ENCODE measurements at places on chromosomes 6 and 20. TPM values are rescaled to one million over a fixed set of nuclear protein-coding genes. Genes with fewer than 3 reads are reported as not detected.

- no peaks in the 10 kb centered on the region for H3K4me1 ChIP-seq
- no peak for DNase-seq
- no peaks in the 10 kb centered on the region for H3K27me3 ChIP-seq
- H3K36me3 ChIP-seq, result no peaks in the 10 kb centered on the region
- H3K27ac ChIP-seq, result no peak overlapping the region
- H3K4me3 ChIP-seq, result no peak overlapping the region
Observed at GRCh38 chr6:106782536-106783285, 153.3 kb downstream of the QRSL1 start.

- no peaks in the 10 kb centered on the region for H3K36me3 ChIP-seq
- DNase-seq, result no peak
- no peaks in the 10 kb centered on the region for H3K4me1 ChIP-seq
- no peaks in the 10 kb centered on the region for H3K27me3 ChIP-seq
- no peak overlapping the region for H3K4me3 ChIP-seq
Observed at GRCh38 chr20:15030826-15031225, 693.4 kb upstream of the FLRT3 start.

DNA sequence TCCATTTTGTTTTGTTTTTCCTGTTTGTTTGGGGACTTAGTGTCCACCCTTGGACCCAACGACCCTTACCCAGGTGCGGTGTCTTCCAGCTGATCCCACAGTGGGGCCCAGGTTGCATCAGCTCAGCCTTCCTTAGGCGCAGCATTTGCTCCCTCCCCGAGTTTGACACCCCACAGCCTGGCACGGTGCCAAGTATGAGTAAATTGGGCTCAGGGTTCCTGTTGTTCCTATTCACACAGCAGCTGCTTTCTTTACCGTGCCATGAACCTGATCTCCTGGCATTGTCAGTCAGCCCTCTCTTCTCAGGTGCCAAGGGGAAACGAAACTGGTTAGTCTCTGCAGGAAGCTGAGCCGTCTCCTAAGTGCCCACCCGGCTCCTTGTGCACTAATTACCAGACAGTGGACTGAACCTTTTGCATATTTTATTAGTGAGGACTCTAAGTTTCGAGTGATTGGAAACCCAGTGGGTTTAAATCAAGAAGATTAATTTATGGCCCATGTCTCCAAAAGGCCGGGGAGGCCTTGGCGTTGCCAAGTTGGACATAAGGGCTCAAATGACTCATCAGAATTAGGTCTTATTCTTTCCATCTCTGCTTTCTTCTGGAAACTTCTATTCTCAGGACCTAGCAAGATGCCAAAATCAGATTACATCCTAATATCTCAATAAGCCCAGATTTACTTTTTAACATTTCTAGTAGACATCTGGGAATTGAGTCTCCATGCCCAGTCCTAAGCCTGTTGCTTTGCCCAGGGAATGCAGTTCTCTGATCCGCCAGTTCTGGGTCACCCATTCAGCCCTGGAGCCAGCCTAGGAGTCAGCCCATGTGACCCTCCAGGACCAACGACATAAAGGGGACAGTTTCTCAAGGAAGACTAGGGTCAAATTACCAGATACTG lies 68.8 kb downstream of the TSHZ2 start:
- no peaks in the 10 kb centered on the region for H3K27me3 ChIP-seq
- H3K36me3 ChIP-seq, result no peaks in the 10 kb centered on the region
- no peak overlapping the region for H3K27ac ChIP-seq

Gene APCDD1L
- not detected for total RNA-seq

DNA sequence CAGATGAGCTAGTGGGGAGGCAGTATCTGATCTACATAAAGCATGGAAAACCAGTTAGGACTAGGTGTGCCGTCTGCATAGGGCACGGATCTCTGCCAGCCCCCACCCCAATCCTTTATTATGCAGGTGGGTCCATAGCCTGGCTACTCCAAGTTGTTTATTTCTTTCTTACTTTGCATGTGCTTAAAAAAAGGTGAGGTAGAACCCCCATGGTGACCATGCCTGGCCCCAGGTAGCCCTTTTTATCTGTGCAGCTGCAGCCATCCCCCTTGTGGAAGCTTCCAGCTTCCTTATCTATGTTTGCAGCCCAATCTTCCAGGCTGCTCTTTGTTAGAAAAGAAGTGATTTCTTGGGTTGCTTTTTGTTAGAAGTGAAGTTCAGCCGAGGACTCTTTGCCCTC lies 9.0 kb upstream of the TREM2 start:
- no peak for DNase-seq
- no peak overlapping the region for H3K27ac ChIP-seq
- no peak overlapping the region for H3K4me3 ChIP-seq
- no peaks in the 10 kb centered on the region for H3K4me1 ChIP-seq

DNA sequence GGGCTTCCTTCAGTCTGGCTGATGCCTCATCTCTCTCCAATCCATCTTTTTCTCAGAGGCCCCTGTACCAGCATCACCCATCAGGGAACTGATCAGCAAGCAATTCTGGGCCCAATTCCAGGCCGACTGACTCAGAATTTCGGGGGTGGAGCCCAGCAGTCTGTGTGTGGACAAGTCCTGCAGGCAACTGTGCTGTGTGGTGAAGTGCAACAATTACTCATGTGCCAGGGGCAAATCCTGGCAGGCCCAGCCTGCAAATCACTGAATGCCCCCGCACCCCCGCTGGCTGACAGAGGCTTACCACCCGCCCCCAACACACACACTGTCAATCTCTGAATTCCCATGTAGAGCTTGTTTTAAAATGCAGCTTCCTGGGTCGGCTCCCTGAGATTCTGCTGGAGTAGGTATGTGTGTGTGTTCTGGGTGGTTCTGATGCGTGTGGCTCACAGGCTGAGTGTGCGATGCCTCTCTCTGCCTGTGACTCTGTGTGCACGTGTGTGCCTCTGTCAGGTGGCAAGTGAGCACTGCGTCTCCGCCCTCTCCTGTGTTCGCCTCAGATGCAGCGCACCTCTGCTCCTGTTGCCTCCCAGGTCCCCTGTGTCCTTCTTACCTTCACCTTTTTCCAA lies 45.4 kb downstream of the SSR1 start:
- no peaks in the 10 kb centered on the region for H3K27me3 ChIP-seq
- no peak for DNase-seq
- H3K4me1 ChIP-seq, result peaks cover 4% of the 10 kb centered on the region
- H3K36me3 ChIP-seq, result no peaks in the 10 kb centered on the region
- H3K4me3 ChIP-seq, result no peak overlapping the region

DNA sequence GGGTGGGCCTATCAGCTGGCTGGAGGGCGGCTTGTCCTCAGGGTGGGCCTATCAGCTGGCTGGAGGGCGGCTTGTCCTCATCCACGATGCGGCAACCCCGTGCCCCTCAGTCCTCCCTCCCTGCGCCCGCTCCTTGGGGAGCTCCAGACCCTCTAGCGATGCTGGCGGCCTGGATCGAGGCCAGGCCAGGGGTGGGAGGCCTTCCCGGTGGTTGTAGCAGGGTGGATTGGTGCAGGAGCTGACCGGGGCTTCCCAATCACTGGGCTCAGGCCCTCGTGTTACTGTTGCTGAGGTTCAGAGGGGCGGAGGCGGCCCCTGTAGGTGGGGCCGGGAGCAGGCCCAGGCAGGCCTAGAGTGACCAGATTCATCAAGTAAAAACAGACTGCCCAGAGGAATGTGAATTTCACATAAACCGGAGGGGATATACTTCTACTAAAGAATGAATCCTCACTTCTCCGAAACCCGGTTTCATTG lies 8.8 kb downstream of the SLC17A9 start:
- H3K27me3 ChIP-seq, result no peaks in the 10 kb centered on the region
- H3K4me1 ChIP-seq, result peaks cover 20% of the 10 kb centered on the region
- no peak for DNase-seq
- peaks cover 16% of the 10 kb centered on the region for H3K36me3 ChIP-seq
- H3K27ac ChIP-seq, result no peak overlapping the region

Gene KLHDC3
- total RNA-seq, result 53.7 TPM

DNA sequence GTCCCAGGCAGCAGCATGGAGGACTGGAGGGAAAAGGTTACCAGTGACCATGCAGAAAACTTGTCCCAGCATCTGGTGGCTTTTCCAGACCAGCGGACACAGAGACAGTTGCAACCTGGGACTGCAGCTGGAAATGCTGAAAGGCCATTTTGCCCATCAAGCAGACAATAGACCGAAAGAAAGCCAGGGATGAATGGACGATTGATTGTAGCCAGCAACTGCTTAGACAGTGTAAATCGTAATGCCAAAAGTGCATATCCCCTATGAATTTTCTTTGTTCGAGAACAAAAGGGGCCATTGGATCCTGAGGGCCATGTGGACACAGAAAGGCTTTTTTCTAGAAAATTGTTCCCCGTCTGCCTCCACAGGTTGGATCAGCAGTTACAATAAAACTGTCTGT lies 115.7 kb downstream of the MBOAT1 start:
- DNase-seq, result no peak
- no peaks in the 10 kb centered on the region for H3K4me1 ChIP-seq
- peaks cover 6% of the 10 kb centered on the region for H3K36me3 ChIP-seq
- H3K27ac ChIP-seq, result no peak overlapping the region
- no peaks in the 10 kb centered on the region for H3K27me3 ChIP-seq

- no peak for DNase-seq
- H3K36me3 ChIP-seq, result no peaks in the 10 kb centered on the region
- H3K4me3 ChIP-seq, result no peak overlapping the region
- no peak overlapping the region for H3K27ac ChIP-seq
Observed at GRCh38 chr6:56062836-56063235, 184.5 kb downstream of the COL21A1 start.

DNA sequence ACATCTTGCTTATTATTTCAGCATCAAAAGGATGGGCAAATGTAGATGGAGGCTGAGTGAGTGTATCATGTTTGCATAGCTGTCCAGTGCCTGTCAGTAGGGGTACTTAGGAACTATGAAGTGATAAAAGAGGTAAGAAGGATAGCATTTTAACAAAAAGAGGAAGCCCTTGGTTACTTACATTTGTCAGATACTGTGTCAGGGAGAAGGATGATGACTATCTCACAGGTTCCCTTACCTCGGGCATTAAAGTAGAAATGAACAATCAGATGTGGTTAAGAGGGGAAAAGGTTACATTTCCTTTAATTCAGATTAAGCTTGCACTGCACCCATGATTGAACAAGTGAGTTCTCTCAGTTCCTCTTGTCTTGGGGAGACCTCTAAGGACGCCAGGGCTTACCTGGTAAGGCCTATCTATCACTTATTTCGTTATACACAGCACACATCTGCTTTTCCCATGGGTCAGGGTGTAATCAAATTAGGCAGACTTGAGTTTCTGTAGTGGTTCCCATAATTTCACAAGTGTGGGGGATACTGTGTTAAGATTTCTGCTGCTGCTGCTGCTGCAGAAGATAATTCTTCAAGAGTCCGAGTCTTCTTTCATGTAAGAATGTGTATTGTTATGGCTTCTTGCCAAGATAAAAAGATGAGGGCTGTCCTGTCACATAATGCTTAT lies 4.5 kb downstream of the FOXO3 start:
- no peaks in the 10 kb centered on the region for H3K27me3 ChIP-seq
- H3K36me3 ChIP-seq, result peaks cover 16% of the 10 kb centered on the region
- peaks cover 38% of the 10 kb centered on the region for H3K4me1 ChIP-seq

Gene SLC32A1
- total RNA-seq, result not detected

DNA sequence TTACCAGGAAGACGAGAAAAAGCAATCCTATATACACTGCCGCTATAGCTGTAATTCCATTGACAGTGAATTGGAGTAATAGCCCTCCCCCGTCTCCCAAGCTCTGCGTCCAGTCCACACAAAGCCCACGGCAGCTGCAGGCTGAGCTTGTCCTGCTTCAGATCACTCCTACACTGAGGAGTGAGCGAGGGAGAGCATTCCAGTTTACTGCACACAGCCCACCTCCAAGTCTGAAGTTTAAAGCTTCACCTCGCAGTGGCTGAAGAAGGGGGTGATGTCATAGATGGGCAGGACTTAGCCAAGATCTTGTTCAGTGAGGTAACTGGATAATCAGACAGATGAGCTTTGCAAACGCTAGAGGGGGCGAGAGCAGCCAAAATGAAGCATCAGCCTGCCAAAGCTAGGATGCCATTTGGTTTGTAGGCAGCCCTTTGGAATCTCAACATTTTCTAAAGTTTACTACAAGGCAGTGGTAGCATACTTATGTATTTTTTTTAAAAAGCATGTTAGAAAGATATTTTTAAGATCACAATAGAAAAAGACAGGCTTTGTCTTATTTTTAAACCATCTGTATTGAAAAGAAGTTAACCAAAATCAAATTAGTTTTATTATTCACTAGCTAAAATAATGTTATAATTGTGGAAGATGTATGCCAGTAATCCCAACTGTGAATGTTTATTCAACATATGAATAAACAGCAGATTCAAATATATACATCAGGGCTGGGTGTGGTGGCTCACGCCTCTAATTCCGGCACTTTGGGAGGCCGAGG lies at the start of gene FLRT3:
TSS of gene FLRT3 (minus strand) at position 213 of the 772 bp plus-strand sequence. CDS start 10,106 bp downstream, outside the sequence.
- no peak within 1 kb of the TSS for H3K4me3 ChIP-seq
- H3K27ac ChIP-seq, result no peak within 1 kb of the TSS
- no peaks in the 10 kb centered on the region for H3K4me1 ChIP-seq
- H3K27me3 ChIP-seq, result no peaks in the 10 kb centered on the region

Gene TCF15
- total RNA-seq, result 0.32 TPM

DNA sequence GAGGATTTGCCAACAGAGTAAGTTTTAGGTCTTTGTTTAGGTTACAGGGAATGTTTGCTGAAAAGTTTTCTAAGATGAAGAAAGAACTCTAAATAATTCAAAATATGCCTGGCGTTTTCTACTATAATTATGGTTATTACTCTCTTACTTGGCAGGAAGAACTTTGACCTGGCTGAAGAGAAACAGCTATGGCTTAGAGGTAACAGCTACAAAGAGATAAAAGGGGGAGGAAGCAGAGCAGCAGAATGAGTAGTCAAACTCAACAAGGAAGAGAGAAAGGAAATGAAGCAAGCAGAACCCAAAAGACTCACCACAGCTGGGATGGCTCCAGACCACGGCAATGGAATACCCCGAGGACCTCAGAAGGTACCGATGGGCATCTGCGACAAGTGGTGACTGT lies 95.6 kb downstream of the KIF16B start:
- no peak overlapping the region for H3K27ac ChIP-seq
- no peaks in the 10 kb centered on the region for H3K27me3 ChIP-seq
- no peaks in the 10 kb centered on the region for H3K4me1 ChIP-seq
- no peaks in the 10 kb centered on the region for H3K36me3 ChIP-seq
- H3K4me3 ChIP-seq, result no peak overlapping the region
- no peak for DNase-seq

DNA sequence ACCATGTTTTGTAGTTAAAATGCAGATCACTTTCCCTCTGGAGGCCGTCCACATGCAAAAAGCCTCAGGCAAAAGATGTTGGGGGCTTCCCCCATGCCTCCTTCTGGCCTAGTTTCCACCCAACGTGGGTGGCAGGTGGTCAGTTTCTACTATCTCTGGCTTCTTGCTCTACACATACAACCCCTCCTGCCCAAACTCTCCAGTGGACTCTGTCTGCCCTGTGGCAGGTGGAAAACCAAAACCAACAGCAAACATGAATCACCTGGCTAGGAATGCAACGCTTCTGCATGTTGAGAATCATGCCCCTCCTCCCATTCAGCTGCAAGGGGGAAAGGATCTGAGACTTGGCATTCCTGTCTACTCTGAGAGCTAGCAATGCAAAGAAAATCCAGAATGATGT lies 94.8 kb downstream of the MBOAT1 start:
- H3K27me3 ChIP-seq, result no peaks in the 10 kb centered on the region
- peaks cover 7% of the 10 kb centered on the region for H3K36me3 ChIP-seq
- DNase-seq, result no peak
- no peak overlapping the region for H3K27ac ChIP-seq

GRCh38 chr6:164911873-164912580 lies 397.4 kb downstream of the C6orf118 start:
- H3K36me3 ChIP-seq, result no peaks in the 10 kb centered on the region
- no peaks in the 10 kb centered on the region for H3K4me1 ChIP-seq
- H3K4me3 ChIP-seq, result no peak overlapping the region
- H3K27ac ChIP-seq, result no peak overlapping the region
- no peak for DNase-seq

Gene ECT2L
- total RNA-seq, result 0.12 TPM

All from natural killer cell (primary cell).